ENCODE measurements at places on chromosomes 6 and 20. TPM values are rescaled to one million over a fixed set of nuclear protein-coding genes. Genes with fewer than 3 reads are reported as not detected.

The PGC gene
- polyA plus RNA-seq: not detected

The MICB gene
- polyA plus RNA-seq: 0.84 TPM

The MAS1 gene
- not detected for polyA plus RNA-seq

The POM121L2 gene
- not detected for polyA plus RNA-seq

The FAXC gene
- polyA plus RNA-seq: under 0.01 TPM

The MOG gene
- 0.19 TPM for polyA plus RNA-seq

The BPIFA1 gene
- not detected for polyA plus RNA-seq

The HLA-DRB5 gene
- polyA plus RNA-seq: 2.7 TPM

GRCh38 chr6:157602521-157603295 lies 220.3 kb upstream of the SNX9 start:
- no peak for DNase-seq

- DNase-seq: no peak
Observed at GRCh38 chr6:45584127-45584526, 206.4 kb upstream of the SUPT3H start.

DNA sequence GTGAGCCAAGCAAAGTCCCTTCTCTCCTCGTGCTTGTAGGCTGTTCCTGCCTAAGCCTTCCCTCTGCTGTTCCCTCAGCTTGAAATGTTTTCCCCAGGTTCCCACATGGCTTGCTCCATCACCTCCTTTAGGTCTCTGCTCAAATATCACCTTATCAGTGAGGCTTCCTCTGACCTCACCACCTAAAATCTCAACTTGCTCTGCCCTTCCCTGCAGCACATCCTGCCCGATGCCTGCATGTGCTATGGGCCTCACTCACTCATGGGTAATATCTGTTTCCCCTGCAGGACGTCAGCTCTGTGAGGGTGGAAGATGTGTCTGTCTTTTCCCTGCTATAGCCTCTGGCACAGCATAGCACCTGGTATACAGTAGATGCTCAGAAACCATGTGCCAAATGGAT lies 29.9 kb upstream of the FKBP1A start:
- no peak for DNase-seq

GRCh38 chr6:109024368-109024767 lies 70.3 kb downstream of the SESN1 start:
- DNase-seq: no peak

DNA sequence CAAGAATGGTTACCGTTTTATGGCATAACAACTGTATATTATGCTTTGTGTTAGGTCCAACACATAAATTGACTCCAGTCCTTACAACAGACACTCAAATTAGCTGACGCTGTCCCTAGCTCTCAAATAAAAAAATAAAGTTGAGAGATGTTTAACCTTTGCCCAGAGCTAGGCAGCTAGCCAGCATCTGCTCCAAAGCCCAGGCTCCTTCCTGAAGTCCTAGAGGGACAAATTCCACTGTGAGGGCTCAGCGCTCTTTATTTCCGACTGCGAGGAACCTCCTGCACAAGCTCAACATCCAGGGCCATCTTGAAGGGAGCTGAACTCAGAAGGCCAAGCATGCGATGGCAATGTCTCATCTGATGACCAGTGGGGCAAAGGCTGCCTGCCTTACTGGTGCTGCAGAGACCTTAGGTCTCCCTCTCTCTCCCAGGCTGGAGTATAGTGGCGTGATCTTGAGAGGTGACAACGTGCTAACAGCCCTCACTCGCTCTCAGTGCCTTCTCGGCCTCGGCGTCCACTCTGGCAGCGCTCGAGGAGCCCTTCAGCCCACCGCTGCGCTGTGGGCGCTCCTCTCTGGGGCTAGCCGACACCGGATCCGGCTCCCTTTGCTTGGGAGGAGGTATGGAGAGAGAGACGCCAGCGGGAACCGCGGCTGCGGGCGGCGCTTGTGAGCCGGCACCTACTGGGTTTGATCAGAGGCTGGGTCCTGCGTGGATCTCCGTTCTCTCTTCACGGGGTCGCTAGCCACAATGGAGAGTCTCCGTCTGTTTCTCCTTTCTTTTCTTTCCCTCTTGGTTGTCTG lies 24.7 kb upstream of the GFOD1 start:
- peak; percentile 45 for DNase-seq

DNA sequence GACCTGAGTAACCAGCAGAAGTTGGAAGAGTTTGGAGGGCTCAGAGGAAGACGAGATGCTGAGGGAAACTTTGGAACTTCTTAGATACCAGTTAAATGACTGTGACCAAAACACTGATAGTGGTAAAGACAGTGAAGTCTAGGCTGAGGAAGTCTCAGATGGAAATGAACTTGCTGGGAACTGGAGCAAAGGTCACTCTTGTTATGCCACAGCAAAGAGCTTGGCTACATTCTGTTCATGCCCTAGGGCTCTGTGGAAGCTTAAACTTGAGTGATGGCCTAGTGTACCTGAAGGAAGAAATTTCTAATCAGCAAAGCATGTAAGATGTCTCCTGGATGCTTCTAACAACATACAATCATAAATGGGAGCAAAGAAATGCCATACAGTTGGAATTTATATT lies 24.7 kb downstream of the WDR27 start:
- no peak for DNase-seq

- DNase-seq: no peak
Observed at GRCh38 chr20:49856904-49857303, 44.3 kb downstream of the SLC9A8 start.

GRCh38 chr6:34671367-34671766 lies 25.2 kb downstream of the ILRUN start:
- DNase-seq: no peak

DNA sequence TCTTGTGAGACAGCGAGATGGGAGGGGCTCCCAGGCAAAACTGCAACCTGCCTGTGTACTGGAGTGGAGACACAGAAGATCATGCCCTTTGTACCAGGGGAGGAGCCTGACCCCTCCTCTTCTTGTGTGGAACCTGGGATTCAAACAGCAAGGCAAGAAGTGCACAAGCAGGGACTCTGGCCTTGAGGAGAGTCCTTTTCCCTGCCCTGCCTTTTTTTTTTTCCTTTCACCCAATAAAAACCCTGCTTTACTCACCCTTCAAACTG lies 251.8 kb upstream of the OPRM1 start:
- DNase-seq: no peak

- DNase-seq: no peak
Observed at GRCh38 chr6:53119772-53120409, 28.8 kb downstream of the GCM1 start.

- no peak for DNase-seq
Observed at GRCh38 chr6:166779381-166779780, 152.3 kb upstream of the RPS6KA2 start.

DNA sequence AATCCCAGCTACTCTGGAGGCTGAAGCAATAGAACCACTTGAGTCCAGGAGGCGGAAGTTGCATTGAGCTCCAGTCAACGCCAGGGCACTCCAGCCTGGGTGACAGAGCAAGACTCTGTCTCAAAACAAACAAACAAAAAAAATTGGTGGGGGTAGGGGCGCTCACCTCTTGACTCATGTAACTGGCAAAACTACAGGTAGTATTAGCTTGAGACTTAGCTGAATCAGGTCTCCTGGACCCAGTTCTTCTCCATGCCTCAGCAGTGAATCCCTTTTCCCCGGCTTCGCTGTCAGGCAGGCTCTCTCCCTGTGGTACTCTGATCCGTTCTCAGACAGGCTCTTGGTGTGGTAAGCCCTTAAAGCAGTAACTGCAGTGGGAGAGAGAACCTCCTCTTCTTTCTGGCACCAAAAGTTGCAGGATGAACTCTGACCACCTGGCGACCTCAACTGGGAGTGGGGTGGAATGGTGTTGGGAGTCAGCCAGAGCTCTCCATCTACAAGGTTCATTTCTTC lies 12.9 kb downstream of the SLC9A8 start:
- DNase-seq: no peak

DNA sequence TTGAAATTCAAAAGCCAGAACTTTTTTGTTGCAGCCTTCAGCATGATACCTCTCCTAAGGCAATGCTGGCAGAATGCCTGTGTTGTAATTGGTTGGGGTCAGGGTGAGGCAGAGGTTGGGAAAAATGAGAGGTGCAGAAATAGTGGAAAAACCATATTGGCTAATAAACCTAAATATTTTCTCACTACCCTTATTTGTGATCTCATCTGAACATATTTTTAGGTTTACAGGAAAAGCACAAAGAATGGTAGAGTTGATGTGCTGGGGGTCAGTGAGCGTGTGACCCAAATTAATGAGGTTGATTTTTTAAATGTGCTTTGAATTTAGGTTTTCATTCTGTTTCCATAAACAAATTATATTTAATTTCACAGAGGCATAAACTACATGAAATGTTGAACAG lies 437.3 kb downstream of the HDGFL1 start:
- DNase-seq: no peak
